Activated CD4-positive, alpha-beta T cell treated with anti-CD3 and anti-CD28 coated beads, Interleukin-2, amount 50 U/mL, for 4 hours (primary cell): ENCODE measurements at places on chromosomes 5 and 9.

DNA sequence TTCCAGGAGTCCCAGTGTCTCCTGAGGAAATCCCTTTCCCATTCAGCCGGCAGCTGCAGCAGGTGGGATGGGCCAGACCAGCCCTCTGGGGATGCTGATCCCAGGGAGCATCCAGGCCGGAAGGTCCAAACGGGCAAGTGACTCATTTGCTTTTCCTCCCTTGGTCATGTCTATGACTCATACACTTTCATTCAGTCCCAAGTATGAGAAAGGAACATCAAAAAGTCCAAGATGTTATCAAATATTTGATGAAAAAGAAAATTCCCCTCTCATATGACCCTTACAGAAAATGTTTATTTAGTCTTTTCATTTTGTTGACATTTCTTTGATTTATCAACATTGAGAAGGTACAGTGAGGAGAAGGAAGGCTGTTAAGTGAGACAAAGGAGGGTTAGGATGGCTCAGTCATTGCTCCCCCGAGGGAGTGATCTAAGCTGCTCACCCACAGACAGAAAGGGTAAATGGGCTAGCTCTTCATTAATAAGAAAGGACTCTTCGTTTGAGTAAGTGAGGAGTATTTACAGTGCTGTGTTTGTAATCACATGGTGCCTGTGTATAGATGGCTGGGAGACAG is 117.6 kb upstream of the ANKRD55 start:
- DNase-seq: no peak

DNA sequence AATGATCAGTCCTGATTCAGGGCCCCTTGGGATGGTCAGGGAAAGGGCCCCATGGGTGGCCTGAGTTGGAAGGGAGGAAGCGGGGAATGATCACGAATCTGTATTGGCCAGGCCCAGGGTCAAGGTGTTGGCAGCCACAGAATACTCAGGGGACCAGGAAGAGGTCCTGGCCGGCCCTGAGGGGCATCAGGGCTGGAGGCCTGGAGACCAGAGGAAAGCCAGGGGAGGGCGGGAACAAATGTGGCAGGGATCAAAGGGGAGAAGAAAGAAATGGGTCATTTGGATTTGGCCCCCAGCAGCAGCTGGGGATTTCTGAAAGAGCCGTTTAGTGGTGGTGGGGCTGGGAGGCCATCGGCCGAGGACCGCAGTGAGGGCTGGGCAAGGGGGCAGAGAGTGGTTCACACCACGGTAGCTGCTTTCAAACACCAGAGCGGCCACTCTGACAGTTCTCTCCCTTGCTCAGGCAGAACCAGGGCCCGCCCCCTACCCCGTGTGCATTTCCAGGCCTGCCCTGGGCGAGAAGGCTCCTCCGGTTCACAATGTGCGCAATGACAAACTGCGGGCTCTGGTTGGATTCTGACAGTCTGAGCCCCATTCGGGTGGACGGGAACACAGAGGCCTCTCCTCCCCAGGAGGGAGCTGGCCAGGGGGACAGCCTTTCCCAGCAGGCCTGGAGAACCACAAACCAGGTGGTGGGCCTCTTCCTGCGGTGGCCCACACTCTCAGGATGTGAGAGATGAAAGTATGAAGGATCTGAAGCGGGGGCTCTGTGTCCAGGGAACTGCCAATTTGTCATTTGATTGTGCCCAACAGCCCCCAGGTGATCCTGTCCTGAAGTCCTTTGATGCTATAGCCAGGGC is 220.3 kb upstream of the IER5L start:
- no peak for DNase-seq

DNA sequence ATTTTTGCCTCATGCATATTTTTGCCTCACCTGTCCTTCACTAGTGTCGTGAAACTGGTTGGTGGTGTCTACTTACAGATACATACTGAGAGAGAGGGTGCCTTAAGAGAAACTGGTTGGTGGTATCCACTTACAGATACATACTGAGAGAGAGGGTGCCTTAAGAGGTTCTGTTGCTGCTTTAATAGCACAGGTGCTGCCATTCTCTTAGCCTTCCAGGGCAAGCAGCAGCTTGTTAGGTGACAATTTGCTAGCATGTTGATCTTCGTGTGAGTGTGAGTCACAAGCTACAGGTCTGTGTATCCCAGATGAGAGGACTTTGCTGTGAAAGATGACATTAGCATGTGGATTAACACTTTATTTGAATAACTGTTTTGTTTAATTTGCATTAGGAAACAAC is 1.4 kb downstream of the PTTG1 start:
- DNase-seq: no peak

DNA sequence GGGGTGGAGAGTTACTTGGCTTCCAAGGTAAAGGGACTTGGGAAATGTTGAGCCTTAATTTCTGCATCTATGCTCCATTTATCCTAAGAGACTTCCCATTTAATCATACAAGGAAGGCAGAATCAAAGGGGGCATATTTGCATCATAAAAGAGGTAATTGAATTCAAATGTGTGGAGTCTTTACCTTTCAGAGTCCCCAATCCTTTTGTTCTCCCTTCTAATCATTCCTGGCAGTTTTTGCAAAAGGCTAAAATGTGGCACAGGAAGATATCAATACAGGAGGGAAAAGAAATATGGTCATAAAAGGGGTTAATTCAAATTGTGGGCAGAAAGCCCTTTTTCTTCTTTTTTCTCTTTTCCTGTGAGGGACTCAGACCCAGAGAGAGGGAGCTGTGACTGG is 69.5 kb downstream of the SFXN1 start:
- DNase-seq: no peak

DNA sequence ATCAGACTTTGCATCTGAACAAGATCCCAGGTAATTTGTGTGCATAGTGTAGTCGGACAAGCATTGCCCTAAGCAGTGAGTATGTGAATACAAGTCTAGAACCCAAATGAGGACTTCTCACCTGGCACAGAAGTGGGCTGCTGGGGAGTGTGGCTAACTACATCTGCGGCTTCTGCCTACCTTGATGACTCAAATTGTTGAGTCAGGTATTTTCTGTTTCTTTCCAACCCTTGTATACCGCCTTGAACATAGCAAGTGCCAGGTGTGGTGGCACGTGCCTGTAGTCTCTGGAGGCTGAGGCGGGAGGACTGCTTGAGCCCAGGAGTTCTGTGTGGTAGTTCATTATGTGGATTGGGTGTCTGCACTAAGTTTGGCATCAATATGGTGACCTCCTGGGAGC is 7.9 kb upstream of the JADE2 start:
- DNase-seq: no peak

GRCh38 chr9:14066831-14067230 is 247.1 kb downstream of the NFIB start:
- DNase-seq: no peak

DNA sequence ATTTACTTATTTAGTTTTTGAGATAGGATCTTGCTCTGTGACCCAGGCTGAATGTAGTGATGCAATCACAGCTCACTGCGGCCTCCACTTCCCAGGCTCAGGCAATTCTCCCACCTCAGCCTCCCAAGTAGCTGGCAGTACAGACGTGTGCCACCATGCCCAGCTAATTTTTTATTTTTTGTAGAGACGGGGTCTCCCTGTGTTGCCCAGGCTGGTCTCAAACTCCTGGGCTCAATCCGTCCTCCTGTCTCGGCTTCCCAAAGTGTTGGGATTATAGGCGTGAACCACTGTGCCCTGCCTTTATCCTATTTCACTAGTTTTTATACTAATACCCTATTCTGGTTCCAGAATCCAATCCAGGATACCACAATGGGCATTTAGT is 6.8 kb downstream of the RPS14 start:
- DNase-seq: no peak

- DNase-seq: no peak
Observed at GRCh38 chr9:130348341-130348740, 82.8 kb downstream of the HMCN2 start.

DNA sequence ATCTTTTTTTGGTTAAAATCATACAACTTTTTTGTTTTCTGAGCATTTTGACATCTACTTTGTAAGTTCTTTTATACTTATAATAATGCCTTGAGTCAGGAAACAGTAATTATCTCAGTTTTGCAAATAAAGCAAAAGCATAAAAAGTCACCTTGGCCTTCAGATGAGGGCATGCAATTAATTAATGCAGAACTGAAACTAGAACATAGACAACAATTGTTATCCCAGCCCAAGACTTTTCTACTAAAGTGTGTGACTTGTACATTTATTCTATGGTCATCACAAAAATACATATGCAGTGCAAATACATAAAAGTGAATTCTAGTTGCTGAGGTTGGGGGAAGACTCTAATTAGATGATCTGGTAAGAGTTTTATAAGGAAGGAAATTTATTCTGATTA is 179.9 kb downstream of the ST8SIA4 start:
- DNase-seq: no peak

GRCh38 chr5:175422058-175422457 is 21.9 kb downstream of the DRD1 start:
- DNase-seq: no peak

GRCh38 chr9:112404508-112404932 is 24.6 kb downstream of the HSDL2 start:
- DNase-seq: no peak

DNA sequence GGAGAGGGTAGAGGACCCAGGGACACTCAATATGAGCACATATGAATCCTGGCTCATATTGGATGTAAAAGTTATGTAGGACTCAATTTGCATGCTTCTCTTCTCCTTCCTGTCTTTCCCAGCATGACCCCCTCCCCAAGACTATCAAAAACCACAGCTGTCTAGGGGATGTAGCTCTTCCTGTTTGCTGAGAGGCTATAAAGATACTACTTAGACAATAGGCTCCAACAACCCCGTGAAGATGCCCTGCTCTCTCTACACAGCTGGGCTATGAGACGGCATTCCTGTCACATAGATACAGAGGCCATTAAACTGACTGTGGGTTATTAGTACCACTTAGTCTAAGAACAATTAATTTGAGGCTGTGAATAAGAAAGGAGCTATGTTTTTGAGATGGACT is 56.5 kb upstream of the PCSK1 start:
- DNase-seq: no peak

GRCh38 chr5:14185326-14186058 is 42.4 kb downstream of the TRIO start:
- no peak for DNase-seq

DNA sequence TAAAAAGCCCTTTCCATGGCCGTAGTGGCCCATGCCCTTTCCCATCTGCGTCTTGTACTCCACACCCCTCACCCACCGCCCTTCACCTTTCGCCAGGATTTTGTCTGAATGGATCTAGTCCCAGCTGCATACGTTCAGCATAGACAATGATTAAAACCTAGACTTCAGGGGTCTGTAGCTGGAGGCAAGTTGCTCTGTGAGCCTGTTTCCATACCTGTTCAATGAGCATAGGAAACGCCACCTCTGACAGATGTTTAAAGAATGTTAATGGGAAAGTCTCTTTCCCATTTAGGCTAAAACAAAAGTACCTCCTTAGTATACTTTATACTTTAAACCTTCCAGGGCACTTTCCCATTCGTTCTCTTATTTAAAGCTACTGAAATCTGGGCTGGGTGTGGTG is 105.7 kb downstream of the SPRY4 start:
- DNase-seq: no peak

- DNase-seq: no peak
Observed at GRCh38 chr9:78187763-78188484, 48.0 kb upstream of the CEP78 start.

DNA sequence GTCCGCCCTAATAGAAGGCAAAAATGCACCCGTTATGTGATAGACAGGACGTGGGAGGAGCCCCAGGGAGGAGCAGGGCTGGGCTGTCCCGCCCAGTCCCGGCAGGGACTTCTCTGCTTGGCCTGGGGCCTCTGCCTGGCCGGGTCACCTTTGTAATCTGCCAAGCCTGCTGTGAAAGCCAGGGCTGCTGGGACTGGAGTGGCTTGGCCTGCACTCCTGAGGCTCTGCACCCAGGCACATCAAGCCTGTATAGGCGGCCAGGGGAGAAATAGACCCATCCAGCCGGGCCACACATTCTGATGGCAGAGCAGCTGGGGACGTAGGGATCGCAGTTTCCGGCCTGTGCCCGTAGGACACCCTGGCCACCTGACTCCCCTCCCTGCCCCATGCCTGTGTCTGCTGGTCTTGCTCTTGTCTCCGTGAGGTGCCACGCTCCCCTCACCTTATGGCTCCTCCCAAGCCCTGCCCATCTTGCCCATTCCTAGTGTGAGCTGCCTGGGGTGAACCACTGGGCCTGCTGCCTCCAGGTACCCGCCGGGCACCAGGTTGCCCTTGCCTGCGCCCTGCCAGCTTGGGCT is 28.1 kb downstream of the DYNC2I2 start:
- DNase-seq: no peak

GRCh38 chr5:78286290-78286689 is 8.2 kb downstream of the AP3B1 start:
- DNase-seq: no peak

GRCh38 chr5:10654566-10654965 is 90.7 kb downstream of the ANKRD33B start:
- no peak for DNase-seq

DNA sequence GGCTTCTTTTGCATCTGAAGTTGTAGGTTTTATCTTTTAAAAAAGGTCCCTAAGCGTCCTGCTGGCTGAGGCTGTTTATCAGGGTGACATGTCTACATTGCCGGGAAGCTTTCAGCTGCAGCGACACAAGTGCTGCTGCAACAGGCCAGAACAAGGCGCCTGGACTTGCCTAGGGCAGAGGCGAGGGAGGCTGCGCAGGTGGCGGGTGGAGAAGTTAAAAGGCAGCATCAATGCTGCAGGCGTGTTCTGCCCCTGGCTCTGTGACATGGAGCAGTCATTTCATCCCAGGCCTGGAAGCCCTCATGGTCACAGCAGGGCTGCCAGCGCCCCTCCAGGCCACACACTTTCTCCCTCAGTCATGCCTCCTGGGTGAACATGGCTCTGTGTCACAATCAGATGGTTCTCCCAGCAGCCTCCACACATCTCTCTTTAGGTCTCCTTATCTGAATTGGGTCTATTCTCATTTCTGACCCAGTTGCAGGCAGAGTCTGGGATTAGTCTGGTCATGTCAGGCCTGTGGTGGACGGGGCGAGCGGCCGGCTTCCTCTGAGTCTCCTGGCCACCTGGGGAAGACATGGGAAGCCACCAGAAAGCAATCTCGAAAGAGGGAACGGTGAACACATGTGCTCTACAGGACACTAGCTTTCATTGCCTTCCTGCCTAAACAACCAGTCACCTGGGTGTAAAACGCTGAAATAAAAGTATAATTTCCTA is 41.3 kb downstream of the IRX2 start:
- DNase-seq: no peak

GRCh38 chr9:106956971-106957370 is 94.0 kb downstream of the ZNF462 start:
- no peak for DNase-seq

DNA sequence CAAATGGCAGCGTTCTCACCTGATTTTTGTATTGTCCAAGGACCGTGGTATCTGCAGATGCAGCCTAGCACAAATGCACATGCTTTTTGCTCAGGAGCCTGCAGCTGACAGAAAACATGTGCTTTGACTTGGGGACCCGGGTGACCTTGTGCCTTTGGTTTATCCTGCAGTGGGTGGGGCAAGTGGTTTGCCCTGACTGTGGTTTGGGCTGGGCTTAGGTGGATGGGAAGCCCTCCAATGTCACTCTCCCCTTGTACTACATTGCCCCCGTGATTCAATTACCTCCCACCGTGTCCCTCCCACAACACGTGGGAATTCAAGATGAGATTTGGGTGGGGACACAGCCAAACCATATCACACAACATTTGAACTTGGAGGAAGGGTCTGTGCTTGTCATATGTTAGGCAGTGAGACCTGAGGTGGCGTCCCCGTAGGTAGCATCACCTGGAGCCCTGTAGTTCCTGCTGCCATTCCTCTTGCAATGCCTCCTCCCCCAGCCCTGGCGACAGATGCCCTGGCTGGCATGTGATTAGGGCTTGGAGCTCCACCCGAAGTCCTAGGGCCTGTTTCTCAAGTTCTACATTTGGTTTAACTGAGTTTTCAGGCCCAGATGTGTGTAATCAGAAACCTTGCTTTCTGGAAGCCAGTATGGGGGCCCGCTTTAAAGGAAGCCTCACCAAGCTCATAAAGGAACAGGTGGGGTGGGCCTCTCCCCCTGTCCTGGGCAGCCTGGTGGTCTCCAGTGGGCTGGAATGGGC is 2.1 kb downstream of the ANKRD33B start:
- no peak for DNase-seq
